ENCODE measurements at places on chromosomes 12 and 14.

DNA sequence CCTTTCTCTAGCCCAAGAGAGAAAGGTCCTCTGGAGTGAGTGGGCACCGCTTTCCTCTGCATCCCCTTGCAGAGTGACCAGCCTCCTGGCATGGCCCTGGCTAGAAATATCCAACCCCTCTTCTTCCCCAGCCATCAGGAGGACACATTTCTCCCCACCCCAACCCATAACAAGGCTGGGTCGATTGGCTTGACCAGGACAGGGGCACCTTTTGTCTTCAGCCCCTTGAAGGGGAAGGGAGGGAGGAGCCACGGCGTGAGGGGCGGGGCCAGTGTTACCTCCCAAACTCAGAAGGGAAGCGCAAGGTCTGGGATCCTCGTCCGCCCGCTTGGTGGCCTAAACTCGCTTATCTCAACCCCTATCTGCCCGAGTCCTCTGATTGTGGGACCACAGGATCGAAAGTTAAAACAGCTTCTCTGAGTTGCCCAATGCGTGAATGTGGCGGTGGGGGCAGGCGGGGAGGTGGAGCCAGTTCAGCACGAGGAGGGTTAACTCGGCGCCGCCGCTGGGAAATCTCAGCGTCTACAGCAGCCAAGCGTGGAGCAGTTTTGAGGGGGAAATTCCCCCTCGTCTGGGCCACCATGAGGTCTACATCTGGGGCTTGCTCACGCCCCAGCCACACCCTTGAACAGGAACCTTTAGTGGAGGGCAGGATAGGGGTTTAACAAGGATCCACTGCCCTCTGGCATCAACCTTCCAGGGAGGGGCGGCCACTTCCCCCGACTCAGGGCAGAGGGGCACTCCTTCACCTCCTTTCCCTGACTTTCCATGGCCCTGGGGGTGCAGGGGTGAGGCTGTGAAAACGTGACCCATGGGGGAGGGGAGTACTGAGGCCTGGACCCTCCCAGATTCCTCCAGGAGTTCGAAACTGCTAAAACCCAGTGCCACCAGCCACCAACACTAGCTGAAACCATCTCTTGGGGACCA lies 795 bp downstream of the STAT6 start:
- DNase-seq = peak; percentile 73

GRCh38 chr14:65620195-65620594 lies 207.7 kb downstream of the FUT8 start:
- no peak for DNase-seq

- peak; percentile 41 for DNase-seq
These were observed at the start of gene FGF23 for GRCh38 chr12:4379405-4379804. Gene FGF23, minus strand, starts transcription at chr12:4379712. Its CDS starts 130 bp downstream, at chr12:4379582.

DNA sequence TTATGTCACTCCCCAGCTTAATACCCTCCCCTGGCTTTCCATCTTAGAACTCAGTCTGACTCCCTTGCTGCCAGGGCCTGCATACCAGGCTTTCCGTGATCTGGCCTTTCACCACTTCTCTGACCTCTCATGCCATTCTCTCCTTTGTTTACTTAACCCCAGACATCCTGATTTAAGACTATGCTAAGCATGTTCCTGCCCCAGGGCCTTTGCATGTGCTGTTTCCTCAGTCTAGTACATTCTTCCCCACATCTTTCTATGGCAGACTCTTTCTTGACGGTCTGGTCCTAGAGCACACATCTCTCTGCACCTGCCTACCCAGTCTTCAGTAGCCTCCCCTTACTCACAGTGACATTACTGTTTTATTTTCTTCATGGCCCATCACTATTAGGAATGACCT lies 42.2 kb downstream of the PLXNC1 start:
- DNase-seq = no peak

- peak; percentile 86 for DNase-seq
These were observed 379.6 kb downstream of the LRIG3 start for GRCh38 chr12:58540480-58541299.
